ENCODE measurements at places on chromosomes 6 and 20.

DNA sequence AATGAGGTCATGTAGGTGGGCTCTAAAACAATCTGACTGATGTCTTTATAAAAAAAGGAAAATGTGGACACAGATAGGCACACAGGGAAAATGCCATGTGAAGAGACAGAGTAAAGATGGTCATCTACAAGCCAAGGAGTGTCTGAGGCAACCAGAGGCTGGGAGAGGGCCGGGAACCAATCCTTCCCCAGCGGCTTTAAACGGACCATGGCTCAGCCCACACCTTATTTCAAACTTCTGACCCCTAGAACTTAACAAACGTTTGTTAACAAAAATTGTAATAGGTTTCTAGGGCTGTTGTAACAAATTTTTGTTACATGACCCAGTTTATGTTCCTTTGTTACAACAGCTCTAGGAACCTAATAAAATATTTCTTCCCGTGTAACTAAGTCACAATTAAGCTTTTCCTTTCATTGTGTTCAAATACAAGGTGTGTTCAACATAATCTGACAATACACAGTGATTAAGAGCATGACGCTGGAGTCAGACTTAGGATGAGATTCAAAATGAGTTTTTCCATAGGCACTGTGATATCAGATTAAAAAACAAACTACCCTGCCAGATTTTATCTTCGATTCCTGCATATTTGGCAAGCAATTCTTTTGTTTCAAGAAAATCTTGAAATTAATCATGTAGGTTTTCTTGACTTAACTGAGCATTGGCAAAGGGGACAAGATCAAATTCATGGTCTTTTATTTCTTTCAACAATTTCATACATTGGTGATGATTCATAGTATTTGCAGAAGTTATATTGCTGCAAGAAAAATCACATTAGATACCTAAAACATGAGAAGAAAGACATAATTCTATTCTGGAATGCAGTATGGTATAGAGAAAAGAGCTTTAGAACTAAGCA lies 169.5 kb upstream of the RIPOR2 start:
- no peak for DNase-seq

DNA sequence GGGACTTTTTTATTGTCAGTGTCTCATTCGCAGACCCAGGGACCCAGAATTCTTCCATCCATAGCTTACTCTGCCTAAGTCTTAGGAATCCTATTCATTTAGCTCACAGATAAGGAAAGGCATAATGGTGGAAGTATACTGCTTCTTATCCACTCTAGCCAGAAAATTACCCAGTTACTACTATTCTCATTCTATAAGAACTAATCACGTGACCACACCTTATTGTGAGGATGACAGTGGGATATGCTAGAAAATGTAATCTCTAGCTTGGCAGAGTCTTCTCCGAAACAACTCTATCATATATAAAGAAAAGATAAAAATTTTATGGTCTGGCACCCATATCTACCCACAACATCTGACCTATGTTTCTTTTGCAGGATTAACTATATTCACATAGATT lies 21.2 kb downstream of the TFAP2D start:
- DNase-seq: no peak

DNA sequence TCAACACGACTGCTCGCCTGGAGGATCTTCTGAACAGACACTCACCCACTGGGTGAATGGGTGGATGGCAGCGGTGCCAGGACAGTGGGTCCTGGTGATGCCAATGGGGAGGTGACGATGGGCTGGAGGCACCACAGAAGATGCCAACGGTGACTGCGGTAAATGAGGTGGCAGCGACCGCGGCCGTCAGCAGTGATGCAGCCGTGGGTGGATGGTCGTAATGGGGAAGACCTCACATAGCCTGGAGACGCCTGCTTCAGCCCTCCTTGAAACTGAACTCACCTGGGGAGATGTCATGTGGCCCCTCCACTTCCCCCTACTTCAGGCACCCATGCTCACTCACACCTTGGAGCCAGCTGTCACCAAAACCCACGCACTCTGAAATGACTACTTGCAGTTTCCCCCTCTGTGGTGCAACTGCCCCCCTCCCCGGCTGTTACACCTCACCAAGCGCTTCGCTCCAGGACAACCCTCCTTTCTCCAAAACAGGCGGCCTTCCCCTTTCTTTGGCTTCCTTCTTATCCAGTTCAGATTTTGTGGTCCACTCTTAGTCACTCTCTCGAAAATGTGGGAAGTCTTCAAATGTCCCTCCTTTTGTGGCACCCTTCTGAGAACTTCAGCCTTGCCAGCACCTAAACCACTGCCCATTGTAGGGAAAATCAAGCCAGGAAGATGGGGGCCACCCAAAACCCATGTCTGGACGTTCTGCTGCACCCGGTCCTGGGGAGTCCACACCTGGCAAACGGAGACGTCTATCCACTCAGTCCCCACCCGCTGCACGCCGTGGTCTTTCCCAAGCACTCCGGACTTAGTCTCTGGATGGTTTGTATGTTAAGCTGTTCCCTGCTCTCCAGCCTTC lies 10.4 kb upstream of the ABHD16B start:
- DNase-seq: no peak

- no peak for DNase-seq
Measured at GRCh38 chr6:139763468-139764210, 389.2 kb upstream of the CITED2 start.

DNA sequence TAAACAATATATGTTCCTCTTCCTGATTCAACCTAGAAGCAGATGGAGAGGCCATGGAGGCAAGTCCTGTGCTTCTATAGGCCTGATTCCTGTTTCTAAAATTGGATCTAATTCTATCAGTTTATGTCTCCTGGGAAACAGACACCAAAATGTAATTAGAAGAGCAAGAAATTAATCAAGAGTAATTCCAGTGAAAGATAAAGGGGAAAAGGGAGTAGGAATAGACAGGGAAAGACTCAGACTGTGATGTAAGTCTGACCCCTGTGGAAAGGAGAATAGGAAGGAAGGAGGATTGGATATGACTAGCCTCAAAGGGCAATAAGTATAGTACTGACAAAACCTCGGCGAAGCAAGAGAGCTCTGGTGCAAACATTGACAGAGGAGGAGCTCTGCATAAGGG lies 33.9 kb upstream of the FBXO30 start:
- DNase-seq: no peak

GRCh38 chr6:161498881-161499280 lies 225.0 kb upstream of the AGPAT4 start:
- DNase-seq: no peak

DNA sequence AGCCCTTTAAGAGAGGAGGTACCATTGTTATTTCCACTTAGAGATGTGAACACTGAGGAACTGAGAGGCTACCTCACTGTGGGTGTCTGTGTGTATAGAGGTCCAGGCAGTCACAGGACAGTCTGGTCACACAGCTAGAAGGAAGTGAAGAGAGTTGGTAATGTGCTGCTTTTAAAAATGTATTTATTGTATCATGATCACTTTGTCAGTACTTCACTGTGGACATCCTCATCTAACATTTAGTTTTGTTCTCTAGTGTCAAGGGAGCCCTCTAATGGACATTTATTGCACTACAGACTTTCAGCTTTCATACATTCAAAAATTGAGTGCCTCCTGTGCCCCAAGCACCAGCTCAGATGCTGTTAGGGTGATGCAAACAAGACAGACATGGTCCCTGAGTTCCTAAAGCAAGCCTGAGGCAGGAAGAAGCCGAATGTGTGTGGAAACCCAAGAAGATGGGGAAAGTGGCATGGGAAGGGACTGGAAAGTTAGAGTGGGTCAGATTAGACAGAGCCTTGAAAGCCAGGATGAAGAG lies 123.0 kb downstream of the SLC16A10 start:
- no peak for DNase-seq

GRCh38 chr20:12821249-12821648 lies 187.5 kb upstream of the SPTLC3 start:
- no peak for DNase-seq

- DNase-seq: no peak
Measured at GRCh38 chr6:169177516-169178166, 76.0 kb downstream of the THBS2 start.

- no peak for DNase-seq
Measured at GRCh38 chr6:44580901-44581300, 193.4 kb downstream of the CDC5L start.

- DNase-seq: no peak
Measured at GRCh38 chr6:109466212-109466923, 10.8 kb upstream of the MICAL1 start.

GRCh38 chr6:35993150-35993549 lies 31.3 kb downstream of the SLC26A8 start:
- no peak for DNase-seq

- no peak for DNase-seq
Measured at GRCh38 chr6:105545947-105546731, 143.3 kb upstream of the PREP start.

DNA sequence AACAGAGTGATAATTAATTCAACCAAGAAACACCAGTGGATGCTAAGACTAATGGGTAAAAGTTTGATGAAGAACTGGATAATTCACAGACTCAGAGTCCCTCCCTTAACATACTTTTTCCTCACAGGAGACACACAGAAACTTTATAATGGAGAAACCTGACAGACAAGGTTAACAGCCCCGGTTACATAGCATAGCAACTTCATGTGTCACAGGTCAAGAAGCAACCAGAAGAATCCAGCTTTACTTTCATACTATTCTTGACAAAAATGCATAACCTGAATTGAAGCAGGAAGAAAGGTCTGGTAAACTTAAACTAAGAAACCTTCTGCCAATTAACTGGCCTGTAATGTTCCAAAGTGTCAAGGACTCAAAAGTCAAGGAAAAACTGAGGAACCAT lies 375.9 kb downstream of the RNF144B start:
- no peak for DNase-seq

DNA sequence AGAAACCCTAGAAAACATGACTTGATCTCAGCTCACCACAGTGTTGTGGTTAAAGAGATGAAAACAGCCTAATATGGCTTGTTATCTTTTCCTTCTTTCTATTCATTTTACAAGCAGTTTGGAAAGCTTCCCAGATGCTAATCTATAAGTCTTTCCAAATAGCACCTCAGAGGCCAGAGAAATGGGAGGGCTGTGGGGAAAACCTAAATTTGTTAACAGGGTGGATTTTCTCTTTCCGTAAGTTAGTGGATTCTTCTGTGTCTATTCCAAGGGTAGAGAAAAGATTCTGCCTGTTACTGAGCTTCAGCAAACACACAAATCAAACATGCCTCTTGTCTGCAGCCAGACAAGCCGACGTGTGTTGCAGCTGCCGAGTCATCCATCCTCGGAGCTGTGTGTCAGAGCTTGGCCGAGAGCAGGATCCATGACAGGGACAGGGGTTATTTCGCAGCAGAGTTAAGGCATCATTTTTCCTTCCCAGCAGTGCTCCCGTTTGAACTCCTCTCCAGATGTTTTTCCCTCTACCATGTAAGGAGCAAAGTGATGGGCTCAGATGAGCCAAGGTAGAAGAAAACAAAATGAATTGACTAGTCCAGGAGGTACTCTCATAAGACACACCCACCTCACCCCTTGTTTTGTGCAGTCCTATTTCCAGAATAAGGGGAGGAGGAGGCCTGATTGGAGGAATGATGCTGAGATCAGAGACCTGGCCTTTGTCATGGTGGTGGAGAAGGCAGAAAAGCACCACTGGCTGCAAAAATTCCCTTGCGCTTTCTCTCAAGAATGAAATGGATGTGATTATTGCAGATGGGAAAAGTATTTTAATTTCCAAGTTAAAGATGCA lies 560.0 kb downstream of the C6orf118 start:
- DNase-seq: no peak

GRCh38 chr6:39247667-39248194 lies 18.5 kb upstream of the KCNK5 start:
- no peak for DNase-seq

- DNase-seq: no peak
Measured at GRCh38 chr20:62632575-62633090, 9.7 kb upstream of the SLCO4A1 start.

GRCh38 chr6:40135491-40136072 lies 201.3 kb upstream of the MOCS1 start:
- DNase-seq: no peak

DNA sequence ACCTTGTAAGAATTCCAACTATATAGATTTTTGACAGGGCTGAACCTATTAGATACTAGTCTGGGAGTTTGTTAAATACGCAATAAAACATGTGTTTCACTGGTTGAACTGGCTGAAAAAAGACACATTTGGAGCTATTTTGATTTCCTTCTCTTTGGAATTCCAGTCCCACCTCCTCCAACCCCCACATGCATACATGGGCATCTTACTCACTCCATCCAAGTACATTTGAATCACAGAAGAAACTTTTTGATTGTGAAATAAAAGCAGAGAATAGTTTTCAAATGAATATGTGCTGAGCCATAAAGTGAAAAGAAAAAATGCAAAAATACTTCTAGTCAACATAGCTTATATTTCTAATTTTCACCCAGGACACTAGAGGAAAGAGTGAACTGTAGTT lies 33.9 kb upstream of the STXBP5 start:
- no peak for DNase-seq

DNA sequence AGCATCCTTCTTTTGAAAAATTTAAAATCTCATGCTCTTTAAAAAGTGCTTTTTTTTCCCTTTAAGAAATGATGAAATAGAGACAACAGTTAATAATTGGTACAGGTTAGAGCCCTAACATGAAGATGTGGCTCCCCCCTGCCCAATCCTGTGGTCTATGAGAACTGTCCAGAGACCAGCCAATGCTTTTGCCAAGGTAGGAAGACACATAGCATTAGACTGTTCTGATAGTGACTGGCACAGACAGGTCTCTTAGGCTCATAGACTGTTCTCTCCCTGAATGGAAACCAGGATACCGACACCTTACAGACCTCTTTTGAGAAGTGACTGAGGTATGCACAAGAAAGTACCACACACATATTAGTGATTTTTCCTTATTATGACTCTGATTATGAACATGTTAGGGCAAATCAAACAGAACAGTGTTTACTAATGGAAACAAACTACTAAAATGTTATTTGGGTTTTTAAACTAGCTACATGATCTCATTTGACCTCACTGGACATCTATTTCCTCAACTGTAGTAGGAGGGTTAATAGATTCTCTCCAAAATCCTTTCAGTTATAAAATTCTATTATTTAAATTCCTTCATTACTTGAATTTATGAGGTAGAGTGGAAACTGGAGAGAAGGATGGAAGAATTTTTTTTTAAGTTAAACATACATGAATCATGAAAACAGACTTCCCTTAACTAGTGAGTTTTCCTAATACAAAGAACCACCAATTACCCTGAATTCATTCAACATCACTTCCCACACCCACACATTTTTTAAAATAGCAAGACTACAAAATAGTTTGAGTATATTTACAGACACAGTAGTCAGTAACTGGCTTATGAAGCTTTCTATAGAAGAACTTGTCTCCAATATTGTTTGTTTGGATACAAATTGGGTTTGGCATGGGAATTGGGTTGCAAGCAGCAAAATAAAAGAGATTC lies 120.4 kb downstream of the OGFRL1 start:
- DNase-seq: no peak

DNA sequence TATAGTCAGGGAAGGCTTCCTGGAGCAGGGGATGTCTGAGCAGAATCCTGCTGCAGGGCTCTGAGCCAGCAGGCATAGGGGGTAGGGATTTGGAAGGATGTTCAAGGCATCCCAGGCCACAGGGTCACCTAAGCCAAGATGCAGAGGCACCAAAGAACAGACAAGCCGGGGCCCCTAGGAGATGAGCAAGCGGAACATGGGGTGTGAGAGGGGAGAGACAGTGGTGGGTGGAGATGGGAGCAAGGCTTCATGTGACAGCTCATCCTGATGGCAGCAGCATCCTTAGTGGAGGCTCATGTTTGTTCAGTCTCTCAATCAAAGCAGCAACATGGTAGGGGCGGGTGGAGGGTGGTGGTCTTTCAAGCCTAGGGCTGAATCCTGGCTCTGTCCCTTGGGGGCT lies 29.8 kb upstream of the TCP11 start:
- no peak for DNase-seq

GRCh38 chr6:29675561-29675960 lies 5.4 kb downstream of the ZFP57 start:
- no peak for DNase-seq

All from T follicular helper cell (primary cell).